ENCODE measurements at places on chromosomes 6 and 20.

DNA sequence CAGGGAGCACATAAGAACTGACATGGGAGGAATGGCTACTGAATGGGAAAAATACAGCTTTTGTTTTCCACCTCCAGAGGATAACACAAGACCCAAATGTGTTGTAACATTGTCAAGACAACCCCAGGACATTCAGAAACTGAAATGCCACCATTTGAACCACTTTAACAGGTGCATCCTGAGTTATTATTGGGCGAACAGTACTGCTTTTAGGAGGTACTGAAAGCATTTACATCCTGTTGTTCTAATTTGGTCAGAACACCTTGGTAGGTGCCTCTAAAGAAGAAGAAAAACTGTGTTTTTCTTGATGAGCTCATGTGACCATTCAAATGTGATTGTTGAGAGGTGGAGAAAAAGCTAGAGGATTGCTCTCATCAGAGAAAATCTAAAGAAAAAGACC, 6.4 kb upstream of the TXNDC5 start:
- DNase-seq = no peak

DNA sequence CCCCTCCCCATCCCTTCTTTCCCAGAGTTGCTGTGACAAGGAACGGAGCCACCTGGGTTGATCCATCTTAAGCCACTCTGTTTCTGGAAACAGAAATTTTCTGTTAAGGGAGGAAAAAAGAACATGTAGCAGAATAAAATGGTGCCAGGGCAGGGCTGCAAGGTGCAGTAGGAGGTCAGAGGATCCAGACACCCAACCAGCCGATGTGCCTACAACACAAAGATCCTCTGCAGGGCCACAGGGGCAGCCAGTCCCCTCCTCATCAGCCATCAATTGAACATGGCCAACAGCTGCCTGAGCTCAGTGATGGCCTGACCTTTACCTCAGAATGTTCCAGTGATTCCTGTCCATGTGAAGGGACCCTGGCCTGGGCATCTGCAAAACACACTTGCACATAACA, 11.9 kb downstream of the MDFI start:
- no peak for DNase-seq

DNA sequence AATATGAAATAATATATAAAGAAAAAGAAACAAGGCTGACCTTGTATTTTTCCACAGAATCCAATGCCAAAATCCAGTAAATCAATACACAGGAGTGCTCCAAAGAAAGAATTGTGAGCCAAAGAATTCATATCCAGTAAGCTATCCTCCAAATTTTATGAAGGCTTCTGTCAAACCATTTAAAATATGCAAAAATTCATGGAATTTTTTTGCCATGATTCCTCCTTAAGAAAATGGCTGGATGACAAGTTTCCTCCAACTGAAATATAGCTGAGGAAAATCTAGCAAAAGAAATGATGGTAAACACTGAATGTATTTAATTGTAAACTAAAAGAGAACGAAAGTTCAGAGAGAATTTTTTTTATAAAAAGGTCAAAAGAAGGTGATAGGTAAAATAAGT, 290.3 kb downstream of the UBE3D start:
- peak; percentile 39 for DNase-seq

DNA sequence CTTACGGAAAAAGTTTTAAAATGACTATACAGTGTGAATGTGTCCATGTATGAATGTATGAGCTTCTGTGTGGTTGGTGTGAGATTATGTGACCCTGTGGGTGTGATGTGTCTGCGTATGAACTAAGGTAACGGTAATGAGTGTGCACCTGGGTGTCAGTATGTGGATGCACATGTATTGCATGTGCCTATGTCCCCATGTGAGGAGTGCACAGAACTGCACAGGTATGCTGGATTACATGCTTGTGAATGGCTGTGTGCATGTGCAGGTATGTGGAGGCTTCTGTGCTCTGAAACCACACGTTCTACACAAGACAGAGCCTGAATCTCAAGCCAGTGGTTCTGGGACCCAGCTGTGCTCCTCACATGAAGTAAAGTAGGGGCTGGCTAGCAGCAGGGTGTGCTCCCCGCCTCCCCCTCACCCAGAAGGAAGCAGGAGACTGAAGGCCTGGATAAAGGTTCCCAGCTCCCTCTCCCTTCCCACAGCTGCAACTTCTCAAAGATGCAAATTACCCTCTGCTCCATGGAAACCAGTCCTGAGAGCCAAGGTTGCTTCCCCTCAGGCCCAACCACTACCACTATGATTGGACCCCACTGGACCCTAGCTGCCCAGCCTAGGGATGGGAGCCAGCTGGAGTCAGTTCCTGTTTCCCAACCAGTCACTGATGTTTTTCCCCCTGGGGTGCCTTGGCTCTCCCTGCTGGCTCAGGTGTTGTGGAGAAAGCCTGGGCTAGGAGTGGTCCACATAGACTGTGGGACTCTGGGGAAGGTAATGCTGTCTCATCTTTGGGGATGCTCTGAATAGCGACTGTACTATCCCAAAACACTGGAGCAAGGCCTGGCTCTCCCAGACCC, 24.8 kb upstream of the SPDEF start:
- DNase-seq = no peak

GRCh38 chr20:64104667-64105451, 2.5 kb downstream of the NPBWR2 start:
- DNase-seq = no peak

DNA sequence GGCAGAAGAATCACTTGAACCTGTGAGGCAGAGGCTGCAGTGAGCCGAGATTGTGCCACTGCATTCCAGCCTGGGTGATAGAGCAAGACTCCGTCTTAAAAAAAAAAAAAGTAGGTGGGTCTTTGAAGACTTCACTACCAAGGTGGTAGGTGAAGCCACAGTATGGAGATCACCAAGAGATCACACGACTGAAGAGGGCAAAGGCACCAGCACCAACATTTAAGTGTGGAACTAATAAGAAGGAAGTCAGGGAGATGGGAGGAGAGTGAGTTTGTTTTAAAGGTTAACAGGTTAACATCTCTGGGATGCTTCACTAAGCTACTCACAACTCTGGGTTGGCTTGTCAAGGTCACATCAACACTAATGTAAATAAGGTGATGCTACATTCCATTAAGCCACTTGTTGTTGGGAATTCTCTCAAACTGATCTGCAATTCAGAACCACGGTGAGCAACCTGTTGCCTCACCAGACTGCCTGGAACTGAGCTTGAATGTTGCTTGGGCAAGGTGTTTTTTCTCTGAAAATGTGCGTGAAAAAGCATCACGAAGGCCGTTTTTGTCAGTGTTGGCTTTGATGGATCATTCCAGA, 48.7 kb downstream of the KCTD20 start:
- DNase-seq = peak; percentile 5

GRCh38 chr20:19047951-19048296, 164.5 kb upstream of the SLC24A3 start:
- DNase-seq = no peak

GRCh38 chr20:37316116-37316774, 26.8 kb downstream of the MANBAL start:
- no peak for DNase-seq

- DNase-seq = peak; percentile 63
These were observed 11.0 kb downstream of the UQCC2 start for GRCh38 chr6:33700391-33701050.

DNA sequence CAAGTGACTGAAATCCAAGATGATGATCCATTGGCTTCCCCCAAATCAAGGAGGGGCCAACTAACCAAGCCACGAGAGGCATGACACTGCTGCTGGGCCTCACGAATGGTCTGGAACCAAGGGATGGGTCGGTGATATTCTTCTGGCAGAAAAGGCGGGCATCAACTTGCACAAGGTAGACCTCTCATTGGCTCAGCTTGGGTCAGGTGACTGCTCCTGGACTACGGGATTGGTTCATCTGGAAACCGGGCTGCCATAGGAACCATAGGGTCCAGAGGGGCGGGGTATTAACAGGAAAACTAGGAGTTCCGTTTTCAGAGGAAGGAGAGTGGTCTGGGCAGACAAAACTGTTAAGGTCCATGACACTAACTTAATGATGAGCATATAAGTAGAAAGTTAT, 100.9 kb downstream of the TFAP2C start:
- no peak for DNase-seq

GRCh38 chr6:117956386-117956785, 49.3 kb downstream of the SLC35F1 start:
- DNase-seq = no peak

GRCh38 chr6:38170666-38171355, 351.3 kb downstream of the ZFAND3 start:
- no peak for DNase-seq

GRCh38 chr6:143965503-143966171, 42.4 kb downstream of the PLAGL1 start:
- peak; percentile 71 for DNase-seq

DNA sequence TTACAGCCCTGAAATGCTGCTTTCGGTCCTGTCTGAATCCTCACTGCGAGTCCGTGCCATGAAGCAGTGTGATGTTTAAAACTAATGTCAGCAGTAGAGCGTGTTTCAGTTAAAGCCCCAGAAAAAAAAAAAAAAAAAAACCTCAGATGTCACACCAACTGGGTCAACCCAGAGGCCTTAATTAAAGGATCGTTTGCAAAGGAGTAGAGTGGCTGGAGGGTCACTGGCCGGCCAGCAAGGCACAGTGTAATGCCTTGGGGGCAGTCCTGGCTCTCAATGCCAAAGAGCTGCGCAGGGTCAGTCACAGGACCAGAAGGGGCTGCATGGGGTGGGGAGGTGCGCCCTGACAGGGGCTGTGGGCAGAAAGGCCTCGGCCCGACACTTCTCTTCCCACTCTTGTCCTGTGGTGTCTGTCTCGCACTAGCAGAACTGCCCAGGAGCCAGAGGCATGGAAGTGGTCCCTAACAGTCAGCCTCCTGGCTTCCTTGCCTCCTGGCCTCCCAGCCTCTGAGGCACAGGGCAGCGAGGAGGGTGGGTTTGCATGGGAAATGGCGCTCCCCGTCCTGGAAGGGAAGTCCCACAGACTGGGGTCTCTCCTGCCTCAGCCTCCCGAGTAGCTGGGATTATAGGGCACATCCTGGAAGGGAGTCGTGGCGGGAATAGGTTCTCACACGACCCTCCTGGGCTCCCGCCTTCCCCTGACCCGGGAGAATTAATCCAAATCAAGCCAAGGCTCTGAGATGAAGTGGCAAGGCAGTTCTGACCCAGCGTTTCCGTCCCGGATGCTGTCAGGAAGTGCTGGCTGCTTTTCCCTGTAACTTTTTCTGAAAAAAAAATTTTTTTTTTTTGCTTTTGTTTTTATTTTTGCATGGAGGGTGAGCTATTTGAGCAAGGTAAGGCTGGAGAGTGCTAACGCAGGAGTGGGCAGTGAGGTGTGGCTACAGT, 53.7 kb upstream of the MPC1 start:
- DNase-seq = no peak

DNA sequence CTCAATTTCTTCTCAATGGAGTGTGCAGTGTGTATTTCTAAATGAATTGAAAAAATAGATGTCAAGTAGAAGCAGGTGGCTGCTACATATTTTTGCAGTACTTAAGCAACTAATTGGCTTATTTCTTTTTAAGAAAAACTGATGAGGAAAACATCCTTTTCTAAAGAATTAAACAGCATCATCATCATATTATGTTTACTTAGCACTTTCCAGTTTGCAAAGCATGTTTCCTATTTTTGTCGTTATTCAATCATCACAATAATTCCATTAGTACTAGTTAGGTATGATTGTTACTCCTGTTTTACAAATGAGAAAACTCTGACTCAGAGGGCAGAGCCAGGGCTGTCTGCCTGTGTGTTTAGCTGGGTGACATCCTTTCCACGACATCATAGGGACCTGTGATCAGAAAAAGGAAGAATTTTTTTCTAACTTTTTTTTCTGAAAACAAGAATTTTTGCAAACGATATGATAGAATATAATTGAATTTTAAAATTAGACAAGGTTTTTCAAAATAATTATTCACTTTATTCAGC, 22.7 kb upstream of the BMP6 start:
- no peak for DNase-seq

DNA sequence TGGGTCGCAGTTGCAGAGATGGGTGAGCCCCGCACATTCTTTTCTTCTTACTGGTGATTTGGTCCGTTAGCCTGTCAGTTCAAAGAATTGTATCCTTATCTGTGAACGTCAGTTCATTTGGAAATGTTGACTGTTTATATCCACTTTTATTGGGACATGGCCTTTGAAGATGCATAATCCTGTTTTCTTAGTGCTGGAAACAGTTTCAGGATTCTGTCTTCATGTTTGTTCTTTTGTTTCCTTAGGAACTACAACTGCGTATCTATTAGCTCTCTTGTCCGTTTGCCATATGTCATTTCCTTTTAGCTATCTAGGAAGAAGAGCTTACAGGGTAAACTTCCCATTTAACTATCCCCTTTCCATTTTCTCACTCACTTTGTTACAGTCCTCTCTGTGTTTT, 35.0 kb upstream of the TULP1 start:
- DNase-seq = no peak

- DNase-seq = peak; percentile 59
These were observed 91.9 kb downstream of the FAM217A start for GRCh38 chr6:3987053-3987452.

DNA sequence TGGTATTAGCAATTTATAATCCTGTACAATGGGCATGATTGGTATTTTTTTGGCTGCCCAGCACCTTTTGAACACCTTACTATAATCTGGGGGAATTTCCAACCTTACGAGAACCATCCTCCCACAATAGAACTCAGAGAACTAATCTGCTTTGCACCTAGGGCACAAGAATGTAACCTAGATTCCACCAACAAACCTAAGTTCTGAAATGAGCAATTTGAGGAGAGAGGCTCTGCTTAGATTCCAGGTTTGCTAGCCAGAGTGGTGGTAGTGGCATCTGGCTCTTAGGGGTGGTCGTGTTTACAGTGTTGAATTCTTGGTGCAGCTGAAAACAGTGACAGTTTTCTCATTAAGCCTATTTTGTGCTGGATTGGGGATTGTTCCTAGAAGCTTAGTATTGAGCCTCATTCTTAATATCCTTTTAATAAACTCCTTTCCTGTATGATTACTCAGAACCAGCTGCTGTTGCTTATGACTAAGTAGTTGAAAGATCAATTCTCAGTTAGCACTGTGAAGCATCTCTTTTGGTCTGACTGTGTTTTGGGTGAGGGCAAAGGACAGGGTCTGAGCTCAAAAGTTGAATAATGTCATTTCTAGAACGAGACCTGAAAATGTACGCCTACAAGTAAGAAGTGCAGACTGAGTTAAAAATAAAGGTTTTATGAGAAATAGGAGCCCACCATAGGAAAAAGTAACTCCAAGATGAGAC, 385.6 kb downstream of the CDKAL1 start:
- peak; percentile 16 for DNase-seq

DNA sequence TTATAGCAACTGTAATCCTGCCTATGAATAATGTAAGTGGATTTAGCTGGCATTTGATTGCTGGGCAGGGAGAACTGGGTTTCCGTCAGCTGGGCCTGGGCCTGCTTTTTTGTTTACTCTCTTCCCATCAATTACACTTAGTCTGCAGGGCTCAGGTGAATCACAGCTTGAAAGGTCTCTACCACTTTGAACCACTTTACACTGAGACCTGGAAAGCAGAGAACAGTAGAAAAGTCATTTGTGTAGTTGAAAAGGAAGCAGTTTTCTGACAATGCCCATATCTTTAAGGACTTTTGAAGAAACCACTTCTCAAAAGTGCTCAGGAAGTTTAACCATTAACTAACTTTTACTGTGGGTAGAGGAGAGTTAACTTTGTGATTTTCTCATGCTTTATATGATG, 315.4 kb upstream of the SASH1 start:
- DNase-seq = no peak
